ENCODE measurements at places on chromosomes 13 and 19. TPM values are rescaled to one million over a fixed set of nuclear protein-coding genes. Genes with fewer than 3 reads are reported as not detected.
A peak's percentile ranks its signal among the peaks of the same experiment; 100 is the strongest.

DNA sequence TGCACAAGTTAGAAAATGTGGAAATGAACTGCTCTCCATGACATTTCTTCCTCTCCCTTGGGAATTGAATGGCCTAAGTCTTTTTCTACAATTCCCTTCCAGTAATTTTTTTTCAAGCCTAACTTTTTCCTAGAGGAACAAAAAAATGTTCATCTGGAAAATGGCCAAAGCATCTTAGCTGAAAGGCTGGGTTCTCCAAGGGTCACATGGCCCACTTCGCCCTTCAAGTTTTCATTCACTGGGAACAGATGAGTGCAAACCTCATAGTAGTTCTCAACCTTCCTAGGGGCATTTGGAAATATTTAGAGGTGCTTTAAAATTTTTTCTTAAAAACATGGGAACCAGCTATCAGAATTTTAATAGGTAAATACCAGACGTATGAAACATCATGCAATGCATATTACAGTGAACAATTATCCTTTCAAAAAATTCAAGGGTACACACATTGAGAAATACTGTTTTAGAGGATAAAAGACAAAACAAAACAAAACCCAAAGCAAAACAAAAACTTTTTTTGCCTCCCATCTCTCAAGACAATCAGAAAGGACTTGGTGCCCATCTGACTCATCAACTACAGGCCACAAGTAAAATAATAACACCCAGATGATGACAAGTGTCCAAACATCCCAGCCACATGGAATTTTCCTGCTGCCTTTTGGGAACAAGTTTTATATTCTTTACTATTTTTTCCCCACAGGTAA, 208.8 kb downstream of the SLITRK6 start:
- no peak for DNase-seq

DNA sequence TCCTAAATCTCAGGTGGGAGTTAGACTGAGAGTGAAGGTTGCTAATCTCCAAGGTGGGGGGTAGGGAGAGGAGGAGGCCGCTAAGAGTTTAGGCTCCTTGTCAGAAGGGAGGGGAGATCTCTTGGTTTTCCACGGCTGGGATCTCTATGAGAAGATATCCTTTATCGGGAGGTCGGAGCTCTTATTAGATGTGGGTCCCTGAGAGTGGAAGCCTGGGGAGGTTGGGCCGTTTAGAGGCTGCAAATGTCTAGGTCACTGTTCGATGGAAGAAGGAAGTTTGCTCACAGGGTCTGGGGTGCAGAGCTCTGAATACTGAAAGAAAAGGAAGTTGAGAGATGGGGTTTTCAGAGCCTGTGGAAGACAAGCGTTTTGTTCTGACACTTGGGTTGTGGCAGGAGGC, 3.8 kb downstream of the MYADM start:
- DNase-seq, result no peak

GRCh38 chr13:83557845-83558244, 324.4 kb downstream of the SLITRK1 start:
- DNase-seq, result no peak

- no peak for DNase-seq
Measured at GRCh38 chr19:17957885-17958284, 9.0 kb upstream of the KCNN1 start.

The KCNRG gene
- total RNA-seq, result 4.5 TPM

DNA sequence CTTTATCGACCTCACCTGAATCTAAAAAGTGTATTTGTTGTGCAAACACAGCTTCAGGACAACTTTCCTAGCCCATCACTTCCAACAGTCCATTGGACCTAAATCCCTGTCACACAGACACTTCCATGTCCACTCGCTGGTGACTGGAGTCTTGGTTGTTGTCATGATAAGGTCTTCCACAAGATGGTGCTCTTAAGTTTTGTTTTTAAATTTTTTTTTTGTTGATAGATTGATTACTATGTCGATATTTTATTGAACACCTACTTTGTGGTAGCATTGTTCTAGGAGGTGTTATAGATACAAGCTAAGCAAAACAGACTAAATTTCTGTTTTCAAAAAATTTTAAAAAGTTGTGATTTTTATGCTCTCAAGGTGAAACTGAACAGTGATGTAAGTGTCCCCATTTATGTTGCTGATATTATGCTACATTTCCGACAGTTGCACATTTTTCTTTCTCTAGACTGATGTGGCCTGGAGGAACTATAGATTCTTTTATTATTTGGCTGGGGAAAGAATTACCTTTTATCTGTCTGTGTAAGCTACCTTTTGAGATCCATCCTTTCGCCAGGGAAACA, 8.1 kb upstream of the ERICH6B start:
- no peak for DNase-seq

DNA sequence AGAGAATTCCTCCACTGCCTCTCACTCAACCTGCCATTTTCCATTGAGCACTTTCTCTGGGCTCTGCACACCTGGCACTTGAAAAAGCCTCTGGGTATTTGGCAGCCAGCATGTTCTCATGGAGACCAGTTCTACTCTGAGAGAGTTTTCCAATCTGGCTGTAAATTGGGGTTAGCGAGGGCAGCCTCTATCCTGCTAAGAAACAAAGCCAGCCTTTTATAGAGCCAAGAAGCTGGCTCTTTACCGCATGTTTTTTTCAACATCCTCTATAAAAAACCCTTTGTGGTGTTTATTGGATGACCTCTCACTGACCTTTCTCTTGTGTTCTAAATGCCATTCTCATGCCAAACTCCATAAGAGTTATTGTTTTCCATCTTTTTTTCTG, 52.6 kb upstream of the RCBTB2 start:
- peak; percentile 42 for DNase-seq

GRCh38 chr13:28268800-28269223, 130.5 kb downstream of the PAN3 start:
- DNase-seq, result no peak

DNA sequence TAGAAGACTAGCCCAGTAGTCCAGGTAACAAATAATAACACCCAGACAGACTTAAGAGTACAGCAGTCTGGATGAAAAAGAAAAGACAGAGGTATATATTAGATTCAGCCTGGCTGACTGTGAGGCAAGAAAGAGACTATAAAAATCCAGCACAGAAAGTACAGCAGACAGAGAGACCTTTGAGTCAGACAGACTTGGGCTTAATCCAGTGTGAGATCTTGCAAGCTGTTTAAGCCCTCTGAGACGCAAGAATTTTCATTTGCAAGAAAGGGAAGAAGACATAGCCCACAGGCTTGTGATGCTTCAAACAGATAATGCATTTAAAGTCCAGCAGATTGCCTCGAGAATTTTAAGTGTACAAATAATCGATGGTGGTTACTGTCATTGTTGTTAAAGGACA, 471.4 kb downstream of the LIG4 start:
- DNase-seq, result no peak

- DNase-seq, result no peak
Measured at GRCh38 chr19:13099073-13099999, 3.3 kb downstream of the LYL1 start.

DNA sequence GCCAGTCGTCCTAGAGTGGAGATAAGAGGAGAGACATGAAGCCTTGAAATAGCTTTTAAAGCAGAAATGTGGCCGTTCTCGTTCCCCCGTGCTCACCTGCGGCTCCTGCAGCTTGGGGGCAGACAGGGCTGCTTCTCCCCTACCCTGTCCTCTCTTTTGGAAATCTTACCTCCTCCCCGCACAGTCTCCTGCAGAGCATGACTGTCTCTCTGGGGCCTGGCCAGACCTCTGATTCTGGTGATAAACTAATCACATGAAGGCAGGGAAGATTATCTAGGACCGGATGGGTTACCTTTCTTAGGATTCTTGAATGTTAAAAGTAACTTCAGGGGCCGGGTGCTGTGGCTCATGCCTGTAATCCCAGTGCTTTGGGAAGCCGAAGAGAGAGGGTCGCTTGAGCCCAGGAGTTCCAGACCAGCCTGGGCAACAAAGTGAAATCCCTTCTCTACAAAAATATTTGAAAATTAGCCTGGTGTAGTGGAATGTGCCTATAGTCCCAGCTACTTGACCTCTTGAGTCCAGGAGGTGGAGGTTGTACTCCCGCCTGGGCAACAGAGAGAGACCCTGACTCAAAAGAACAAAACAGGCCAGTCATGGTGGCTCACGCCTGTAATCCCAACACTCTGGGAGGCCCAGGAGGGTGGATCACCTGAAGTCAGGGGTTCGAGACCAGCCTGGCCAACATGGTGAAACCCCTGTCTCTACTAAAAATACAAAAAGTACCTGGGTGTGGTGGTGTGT, 8.1 kb downstream of the CEBPA start:
- no peak for DNase-seq

The TMEM150B gene
- 1.1 TPM for total RNA-seq

DNA sequence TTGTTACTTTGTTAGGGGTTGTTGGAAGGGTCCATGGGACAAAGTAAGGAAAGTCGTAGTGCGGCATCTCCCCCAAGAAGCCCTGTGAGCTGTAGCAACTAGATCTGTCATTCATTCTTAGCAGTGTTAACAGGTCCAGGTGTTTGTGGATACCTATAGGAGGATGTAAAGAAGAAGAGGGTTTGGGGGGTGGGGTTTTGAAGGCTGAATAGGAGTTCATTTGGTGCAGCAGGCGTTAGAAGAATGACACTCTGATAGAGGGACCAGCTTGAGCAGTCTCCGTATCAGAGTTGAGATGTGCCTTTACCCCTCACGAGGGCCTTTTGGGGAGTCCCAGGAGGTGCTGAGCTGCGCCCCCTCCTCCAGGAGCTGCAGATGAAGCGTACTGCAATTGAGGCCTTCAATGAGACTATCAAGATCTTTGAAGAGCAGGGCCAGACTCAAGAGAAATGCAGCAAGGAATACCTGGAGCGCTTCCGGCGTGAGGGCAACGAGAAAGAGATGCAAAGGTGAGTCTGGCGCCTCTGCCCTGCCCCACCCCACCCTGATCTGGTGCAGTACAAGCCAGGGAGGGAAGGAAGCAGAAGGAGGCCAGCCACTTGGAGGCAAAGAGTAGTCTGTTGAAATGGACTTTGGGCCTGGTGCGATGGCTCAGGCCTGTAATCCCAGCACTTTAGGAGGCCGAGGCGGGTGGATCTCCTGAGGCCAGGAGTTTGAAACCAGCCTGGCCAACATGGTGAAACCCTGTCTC, 7.6 kb upstream of the IFI30 start:
- DNase-seq, result no peak

DNA sequence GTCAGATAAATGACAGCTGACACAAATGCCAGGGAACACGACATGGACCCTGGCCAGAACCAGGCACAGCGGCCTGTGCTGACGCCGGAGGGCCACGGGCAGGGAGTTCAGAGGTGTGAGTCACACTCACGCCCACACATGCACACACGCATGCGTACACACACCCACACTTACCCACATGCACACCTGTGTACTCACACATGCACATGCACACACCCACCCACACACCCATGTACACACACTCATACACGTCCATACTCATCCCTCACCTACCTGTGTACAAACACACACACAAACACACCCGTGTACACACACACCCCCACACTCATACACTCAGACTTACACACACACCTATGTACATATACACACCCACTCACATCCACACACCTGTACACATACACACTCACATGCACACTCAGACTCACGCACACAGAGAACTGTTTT, 40.4 kb downstream of the MLLT1 start:
- no peak for DNase-seq

The FAM83E gene
- total RNA-seq, result 2.0 TPM

The CRX gene
- not detected for total RNA-seq

The KLK1 gene
- total RNA-seq, result 7.9 TPM

- DNase-seq, result peak; percentile 35
Measured at GRCh38 chr19:33374236-33374714, 766 bp downstream of the CEBPG start.

GRCh38 chr13:29561918-29562317, 33.6 kb downstream of the SLC7A1 start:
- DNase-seq, result no peak

DNA sequence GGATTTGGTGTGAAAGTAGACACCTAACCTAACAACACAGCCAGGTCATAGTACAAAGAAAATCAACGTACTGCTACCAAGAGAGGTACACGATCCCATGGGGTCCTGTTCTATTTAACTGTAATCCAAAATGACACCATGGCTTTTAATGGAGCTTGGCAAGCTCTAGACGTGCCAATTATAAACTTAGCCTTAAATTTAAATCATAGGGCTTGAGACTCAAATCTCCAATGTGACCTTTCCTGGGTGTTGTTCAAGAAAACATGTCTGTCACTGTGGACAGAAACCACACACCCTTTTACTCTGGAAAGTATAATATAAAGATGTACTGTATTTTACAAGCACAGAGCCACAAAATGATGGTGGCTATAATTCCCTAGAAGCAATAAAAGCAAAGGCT, 299.3 kb downstream of the ENOX1 start:
- no peak for DNase-seq

- DNase-seq, result no peak
Measured at GRCh38 chr13:33277946-33278345, 7.6 kb downstream of the STARD13 start.

DNA sequence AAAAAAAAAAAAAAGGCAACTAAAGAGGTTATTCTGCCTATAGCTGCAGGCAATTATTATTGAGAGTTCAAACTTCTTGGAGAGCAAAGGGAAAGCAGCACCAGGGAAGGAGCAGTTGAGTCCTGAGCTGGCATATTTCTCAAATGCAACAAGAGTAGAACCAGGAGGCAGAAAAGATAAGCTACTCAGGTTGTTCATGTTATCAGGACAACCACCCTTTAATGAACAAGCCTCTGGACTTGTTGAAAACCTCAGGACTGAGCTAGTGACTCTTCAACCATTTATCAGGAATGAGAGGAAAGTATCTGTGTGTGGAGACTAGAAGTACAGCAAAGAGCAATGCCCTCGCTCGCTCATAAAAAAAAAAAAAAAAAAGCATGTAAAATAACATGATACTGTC, 183.0 kb downstream of the KCTD12 start:
- no peak for DNase-seq

The LHB gene
- not detected for total RNA-seq

Measured in skin of body (tissue), 3 donors.